ENCODE measurements at places on chromosomes 7 and 10.

DNA sequence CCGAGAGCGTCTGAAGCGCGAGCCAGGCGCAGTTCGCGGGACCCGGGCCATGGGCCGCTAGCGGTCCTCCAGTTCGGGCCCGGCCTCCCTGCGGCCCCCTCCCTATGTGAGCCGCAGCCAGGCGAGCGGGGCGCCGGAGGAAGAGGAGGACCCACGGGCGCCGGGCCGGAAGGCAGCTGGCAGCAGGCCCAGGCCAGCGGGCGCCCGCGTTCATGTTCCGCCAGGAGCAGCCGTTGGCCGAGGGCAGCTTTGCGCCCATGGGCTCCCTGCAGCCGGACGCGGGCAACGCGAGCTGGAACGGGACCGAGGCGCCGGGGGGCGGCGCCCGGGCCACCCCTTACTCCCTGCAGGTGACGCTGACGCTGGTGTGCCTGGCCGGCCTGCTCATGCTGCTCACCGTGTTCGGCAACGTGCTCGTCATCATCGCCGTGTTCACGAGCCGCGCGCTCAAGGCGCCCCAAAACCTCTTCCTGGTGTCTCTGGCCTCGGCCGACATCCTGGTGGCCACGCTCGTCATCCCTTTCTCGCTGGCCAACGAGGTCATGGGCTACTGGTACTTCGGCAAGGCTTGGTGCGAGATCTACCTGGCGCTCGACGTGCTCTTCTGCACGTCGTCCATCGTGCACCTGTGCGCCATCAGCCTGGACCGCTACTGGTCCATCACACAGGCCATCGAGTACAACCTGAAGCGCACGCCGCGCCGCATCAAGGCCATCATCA, 1.1 kb downstream of the ADRA2A start:
- DNase-seq, result no peak

DNA sequence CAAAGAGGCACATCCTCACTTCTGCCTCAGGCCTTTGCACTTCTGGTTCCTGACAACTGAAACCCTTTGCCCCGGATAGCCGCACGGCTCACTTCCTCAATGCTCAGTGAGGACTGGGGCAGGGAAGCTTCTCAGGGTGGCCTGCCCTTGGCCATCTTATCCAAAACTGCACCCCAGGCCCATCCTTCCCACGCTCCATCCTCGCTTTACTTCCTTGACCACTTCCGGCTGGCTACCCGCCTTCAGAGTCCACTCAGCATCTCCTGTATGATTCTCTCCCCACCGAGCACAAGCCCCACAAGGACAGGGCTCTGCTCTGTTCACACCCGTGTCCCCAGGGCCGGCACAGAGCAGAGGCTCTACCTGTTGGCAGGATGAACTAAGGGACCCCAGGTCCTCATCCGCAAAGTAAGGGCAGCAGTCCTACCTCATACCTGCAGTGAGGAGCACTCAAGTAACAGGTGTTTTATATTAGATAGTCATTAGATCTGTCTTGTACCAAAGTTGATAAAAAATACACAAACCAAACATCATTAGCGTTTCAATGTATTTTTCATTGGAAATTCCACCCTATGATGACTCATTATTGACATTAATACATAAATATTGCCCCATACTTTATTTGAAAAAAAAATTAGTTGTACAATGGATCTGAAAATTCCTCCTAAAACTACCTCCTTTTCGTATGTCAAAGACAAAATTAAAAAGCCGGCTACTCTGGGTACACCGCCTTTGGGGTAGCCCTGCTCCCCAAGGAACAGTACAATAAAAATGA, 35.0 kb downstream of the GNA12 start:
- DNase-seq, result no peak

DNA sequence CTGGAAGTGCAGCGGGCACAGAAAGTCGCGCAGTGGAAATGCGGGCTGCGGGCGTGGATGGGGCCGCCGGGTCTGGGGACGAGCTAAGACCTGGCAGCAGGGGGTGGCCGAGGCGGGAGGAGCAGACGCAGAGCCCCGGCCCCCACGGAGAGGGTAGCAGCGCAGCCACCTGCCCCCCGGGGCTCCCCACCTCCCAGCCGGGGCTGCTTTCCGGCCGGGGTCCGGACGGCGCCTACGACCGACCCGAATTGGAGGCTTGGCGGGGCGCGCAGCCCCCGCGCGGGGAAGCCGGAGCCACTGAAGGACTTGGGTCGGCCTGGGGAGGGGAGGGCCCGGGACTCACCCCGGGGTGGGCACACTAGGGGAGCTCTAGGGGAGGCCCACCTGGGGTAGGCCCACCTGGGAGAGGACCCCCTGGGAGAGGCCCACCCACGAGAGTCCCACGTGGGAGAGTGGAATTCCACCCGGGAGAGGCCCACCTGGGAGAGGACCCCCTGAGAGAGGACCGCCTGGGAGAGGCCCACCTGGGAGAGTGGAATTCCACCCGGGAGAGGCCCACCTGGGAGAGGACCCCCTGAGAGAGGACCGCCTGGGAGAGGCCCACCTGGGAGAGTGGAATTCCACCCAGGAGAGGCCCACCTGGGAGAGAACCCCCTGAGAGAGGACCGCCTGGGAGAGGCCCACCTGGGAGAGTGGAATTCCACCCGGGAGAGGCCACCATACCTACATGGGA, 854 bp upstream of the CFAP46 start:
- no peak for DNase-seq

DNA sequence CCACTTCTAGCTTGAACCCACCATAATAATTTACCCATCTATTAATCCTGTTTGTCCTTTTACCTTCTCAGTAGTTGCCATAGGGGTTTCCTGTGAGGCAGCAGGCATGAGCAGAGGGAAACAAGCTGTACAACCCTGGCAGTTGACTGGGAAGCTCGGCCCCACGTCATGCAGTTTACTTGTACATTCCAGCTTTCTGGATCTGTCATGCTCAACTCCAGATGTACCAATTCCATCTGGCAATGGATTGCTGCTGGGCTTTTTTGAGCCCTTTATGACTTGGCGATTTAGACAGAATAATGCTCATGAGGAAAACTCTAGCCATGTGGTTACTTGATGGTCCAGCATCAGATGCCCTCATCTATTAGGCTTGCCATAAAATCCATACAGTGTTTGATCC, 112.5 kb downstream of the GNAI1 start:
- no peak for DNase-seq

GRCh38 chr7:47690902-47691558, 109.1 kb upstream of the TNS3 start:
- no peak for DNase-seq

DNA sequence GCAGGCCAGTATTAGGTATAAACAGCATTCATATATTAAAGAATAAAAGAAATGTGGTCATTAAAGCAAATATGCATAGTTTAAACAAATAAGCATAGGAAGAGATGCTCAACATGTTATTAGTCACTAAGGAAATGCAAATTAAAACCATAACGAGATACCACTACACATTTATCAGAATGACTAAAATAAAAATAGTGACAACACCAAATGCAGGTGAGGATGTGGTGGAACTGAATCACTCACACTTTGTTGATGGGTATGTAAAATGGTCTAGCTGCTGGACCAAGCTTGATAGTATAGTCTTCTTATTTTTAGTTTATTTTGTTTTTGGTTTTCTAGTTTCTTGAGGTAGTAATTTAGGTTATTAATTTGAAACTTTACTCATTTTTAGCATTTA, 242.9 kb downstream of the HGF start:
- DNase-seq, result no peak

- DNase-seq, result no peak
Observed at GRCh38 chr10:75159519-75159918, 48.1 kb downstream of the SAMD8 start.
